ENCODE measurements at places on chromosomes 4 and X.

DNA sequence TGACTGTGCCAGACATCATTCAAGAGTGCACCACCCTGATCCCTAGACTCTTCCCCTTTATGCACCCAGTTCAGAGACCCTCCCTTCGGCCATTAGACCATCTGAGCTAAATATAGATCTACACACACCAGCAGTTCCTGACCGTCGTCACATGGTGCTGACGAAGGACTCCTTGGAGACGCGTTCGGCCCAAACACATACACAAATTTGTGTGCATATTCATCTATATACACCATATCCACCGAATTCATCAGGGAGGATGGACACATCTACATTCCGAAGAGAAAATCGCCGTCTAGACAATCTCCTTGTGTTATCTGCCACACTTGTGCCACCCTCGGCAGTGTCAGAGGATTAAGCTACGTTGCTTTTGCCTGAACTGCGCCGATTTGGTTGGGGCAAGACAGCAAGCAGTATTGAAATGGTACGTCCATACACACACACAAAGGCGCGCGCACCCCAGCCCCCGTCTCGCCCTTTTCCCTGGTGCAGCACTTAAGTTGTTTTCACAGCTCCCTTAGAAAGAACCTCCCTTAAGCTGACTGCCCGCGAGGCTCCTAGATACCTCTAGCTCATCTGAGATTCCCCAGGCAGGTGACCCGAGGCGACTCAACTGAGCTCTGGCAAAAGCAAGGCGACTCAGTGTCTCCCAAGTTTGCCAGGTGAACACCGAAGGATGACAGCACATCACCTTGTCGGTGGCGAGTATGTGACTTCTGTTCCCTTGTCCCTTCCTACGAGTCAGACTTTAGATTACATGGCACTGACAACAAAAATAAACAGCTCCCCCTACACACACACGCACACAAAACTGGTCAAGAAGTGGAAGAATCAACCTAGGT, 1.0 kb downstream of the RASGEF1B start:
- peak; percentile 45 for DNase-seq

GRCh38 chrX:156000361-156000926, 2.9 kb downstream of the IL9R start:
- no peak for DNase-seq

GRCh38 chr4:75634951-75635350, 4.6 kb upstream of the CDKL2 start:
- DNase-seq, result no peak

GRCh38 chr4:2288051-2288541, 26.2 kb upstream of the MXD4 start:
- DNase-seq, result no peak

- no peak for DNase-seq
These were observed 165.8 kb upstream of the CYSLTR1 start for GRCh38 chrX:78493180-78493579.

DNA sequence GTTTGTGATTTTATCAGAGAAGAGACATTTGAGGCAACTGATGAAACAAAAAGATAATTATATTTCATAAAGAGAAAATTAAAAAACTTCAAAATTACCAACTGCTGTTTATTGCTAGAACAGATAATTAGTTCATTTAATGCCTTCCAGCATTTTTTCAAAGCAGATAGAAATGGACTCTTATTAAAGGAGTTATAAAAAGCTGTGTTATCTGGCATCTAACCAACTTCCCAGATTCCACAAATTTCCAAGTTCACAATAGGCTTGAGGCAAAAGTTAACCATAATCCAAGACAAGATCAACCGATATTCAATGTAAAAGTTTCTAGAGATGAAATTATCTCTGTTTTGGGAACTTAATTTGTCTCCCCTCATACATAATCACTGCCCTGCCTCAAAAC, 152.4 kb downstream of the TSPAN5 start:
- DNase-seq, result no peak

DNA sequence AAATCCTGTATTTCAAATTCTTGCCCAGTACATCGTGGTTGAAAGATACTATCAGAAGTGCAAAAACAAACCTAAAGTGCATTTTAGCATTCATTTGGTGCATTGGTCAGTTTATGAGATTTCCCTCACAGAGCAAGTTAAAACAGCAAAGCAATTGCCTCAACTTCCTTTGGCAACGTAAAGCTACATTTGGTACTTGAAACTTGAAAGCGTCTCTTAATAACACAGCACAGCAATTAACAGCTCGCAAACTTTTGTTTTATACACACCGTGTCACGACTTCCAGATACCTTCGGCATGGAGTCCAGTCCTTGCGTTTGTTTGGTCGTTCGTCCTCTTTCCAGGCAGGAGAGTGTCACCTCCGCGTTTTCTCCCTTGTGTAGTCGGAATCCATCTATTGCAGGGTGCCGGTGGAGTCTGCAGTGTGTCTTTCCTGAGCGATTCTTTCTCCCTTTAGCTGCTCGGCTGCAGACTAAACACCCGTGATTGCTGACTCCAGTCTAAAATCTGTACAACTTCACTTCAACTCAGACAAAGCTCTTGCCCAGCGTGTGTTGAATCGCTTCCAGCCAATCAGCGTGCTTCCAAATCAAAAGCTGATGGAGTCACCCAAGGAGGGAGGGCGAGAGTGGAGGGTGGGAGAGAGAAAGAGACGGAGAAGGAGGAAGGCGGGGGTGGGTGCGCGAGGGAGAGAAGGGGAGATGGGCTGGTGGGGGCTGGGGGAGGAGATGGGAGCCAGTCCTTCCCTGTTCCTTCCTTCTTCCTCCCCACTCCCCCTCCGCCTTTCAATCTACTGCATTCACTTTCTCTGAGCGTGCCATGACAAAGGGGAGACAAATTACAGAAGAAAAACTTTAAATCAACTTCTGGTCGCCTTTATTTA, at the start of gene PCDH18:
PCDH18 (minus strand) TSS at position 509 of the 883 bp plus-strand sequence; CDS start at position 103, 406 bp downstream.
- no peak for DNase-seq

DNA sequence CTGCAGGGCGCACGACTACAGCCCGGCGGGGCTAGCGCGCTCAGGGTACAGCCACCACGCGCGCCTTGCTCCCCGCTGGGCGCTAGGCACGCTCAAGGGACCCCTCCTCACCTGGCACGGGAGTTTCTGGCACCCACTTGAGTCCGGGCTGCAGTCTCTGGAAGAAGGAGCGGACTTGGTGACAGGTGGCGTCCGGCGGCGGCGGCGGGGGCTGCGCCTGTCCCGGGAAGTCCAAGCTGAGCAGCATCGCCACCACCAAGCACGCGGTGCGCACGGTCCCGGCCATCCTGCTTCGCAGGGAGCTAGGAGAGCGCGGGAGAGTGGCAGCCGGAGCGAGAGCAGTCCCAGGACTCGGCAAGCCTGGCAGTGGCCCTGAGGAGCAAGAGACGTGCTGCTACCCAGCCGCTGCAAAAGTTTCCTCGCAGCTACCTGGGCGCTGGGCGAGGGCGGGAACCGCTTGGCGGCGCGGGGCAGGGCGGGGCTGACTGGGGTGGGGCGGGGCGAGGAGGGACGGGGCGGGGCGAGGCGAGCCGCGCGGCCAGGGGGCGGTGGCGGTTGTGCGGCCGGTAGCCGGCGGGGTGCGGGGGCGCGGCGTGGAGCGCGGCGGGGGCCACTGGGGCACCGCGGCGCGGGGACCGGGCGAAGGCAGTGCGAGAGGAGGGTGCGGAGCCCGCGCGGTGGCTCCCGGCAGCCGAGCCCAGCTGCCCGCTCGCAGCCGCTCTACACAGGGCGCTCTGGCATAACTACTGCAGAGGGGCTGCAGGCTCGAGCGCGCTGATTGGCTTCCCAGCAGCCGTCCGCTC, at the start of gene GPC3:
GPC3 (minus strand) TSS at position 431 of the 803 bp plus-strand sequence.
- peak; percentile 29 for DNase-seq

DNA sequence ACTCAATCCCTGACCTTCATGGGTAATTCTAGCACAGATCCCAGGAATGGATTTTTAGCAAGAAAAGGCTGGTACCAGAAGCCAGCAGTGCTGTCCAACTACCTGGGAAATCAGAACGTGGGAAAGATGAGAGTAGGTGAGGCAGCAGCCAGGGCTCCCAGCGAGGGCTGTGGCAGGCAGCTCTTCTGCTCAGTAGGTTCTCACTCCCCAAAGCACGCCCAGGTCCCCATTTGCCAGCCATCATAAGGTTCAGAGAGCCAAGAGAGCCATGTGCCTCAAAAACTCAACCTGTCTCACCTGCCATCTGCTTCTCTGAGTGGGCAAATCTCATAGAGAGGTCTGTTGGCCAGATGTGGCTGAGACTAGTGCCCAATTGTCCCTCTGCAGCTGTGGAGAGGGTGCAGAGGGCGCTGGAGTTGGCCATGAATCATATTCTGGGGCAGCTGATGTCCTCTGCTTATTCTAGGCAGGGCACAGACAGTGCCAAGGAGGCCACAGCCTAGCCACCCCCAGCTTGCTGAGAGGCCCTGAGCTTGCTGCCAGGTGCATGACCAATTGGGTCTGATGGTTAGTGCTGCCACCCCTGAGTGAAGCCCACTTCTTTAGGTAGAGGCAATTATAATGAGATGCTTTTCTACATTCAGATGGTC, 81.7 kb upstream of the GATB start:
- no peak for DNase-seq

DNA sequence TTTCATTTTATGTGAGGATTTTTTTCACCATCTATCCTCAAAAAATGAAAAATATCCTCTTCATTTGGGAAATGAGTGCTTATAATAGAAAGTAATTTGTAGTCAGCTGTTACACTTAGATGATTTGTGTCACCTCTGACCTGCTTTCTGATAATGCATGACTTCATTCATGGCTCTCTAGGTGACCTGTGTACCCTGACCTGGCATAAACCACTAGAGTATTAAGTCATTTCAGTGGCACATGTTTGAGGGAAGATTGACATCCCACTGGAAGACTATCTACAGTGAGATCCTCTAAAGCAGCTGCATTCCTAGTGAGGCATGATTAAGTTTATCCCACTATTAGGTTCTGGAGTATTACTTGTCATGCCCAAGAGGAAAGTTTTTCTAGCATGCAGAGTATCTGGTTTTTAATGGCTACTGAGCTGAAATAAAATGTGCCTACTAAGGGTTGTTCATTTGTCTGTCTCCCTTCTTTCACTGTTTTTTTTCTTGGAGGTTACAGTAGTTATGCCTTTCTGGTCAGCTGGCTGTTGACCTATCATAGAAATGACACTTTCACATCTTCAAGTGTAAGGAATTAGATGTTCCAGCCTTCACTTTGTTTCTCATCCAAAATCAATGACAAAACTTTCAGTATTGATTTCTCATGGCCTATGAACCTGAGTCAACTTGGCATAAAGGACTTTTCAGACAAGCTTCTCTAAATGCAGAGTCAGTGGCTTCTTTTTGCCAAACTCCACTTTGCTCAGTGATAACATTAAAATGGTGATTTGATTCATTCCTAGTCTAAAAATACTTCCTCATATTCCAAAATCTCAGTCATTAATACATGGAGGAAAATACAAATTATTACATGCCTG, 33.1 kb downstream of the TET2 start:
- DNase-seq, result no peak
